ENCODE measurements at places on chromosomes 1 and 21. TPM values are rescaled to one million over a fixed set of nuclear protein-coding genes. Genes with fewer than 3 reads are reported as not detected.

DNA sequence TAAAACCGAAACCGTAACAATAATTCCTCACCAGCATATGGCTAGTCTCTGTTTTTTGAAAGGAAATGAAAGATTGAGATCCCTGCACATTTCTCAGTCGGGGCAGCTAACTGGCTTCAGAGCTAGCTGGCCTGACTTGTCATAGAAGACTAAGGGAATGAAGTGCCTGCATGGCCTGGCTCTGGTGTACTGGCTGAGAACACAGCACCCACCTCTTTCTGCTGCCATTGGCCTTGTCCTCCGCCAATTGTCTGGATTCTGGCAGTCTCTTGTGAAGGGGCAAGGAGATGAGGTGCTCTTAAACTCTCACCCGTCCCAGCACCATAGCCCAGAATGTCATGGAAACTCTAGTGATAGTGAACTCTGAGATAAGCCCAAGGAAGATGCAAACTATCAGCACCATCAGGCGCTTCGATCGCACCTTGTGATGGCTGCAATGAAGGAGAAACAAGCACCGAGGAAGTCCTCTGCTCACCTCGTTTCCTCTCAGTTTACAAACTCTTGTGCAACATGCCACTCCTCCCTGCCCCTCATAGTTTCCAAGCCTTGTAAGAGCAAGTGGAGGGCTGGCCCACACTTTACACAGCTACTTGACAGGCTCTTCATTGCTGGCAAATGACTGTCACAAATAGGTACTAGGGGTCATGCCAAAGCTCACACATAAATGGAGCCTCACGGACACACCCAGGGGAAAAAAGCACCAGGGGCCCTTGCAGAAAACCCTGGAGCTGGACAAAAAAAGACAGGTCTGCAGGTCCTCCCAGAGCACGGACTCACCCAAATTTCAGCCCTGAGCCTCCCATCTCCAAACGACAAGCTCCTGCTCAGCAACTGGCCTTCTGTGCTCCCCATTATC, 16.4 kb downstream of the INPP5B start:
- peak; percentile 13 for DNase-seq

DNA sequence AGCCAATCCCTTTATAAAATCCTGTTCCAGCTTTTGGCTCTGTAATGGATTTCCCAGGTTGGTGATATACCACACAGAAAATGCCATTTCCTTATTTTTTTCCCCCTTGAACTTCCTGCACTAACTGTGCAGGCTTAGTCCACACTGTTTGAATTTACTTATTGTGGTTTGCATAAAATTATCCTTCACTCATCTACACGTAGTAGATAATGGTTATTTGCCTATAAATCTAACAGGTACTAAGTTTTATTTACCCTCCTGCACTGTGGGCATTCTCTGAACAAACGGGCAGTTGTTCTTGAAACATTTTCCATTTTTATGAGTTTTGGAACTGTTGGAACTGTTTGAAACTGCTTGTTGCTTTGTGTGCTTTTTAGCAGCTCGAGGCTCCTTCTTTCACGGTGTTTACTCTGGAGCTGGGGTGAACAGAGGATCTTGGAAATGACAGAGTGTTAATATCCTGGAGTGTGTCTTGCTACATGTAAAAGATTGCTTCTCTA, 23.0 kb upstream of the KIFAP3 start:
- no peak for DNase-seq

GRCh38 chr1:98842241-98842640, 162.4 kb downstream of the PLPPR5 start:
- DNase-seq = no peak

DNA sequence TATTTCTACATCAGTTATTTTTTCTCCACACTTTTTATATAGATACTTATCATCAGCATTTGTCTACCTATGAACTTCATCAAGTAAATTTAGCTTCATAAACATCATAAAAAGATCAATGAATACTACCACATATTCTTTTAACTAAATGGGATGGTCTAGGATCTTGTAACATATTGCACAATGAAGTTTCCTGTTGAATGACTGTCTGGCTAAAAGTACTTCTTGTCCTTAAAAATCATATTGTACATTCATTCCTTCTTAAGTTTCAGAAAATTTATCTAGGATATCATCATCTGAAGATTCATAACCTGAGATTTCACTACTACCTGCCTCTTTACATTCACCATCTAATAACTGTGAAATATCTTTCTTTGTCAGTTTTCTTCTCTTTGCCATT, 69.0 kb downstream of the MAGI3 start:
- no peak for DNase-seq

- DNase-seq = no peak
Measured at GRCh38 chr1:3659093-3659492, 6.8 kb downstream of the TP73 start.

- no peak for DNase-seq
Measured at GRCh38 chr1:183812128-183812527, 7.2 kb downstream of the RGL1 start.

GRCh38 chr1:84995484-84996334, 1.2 kb downstream of the MCOLN2 start:
- DNase-seq = no peak

GRCh38 chr1:97826820-97827219, 94.0 kb downstream of the DPYD start:
- DNase-seq = no peak

DNA sequence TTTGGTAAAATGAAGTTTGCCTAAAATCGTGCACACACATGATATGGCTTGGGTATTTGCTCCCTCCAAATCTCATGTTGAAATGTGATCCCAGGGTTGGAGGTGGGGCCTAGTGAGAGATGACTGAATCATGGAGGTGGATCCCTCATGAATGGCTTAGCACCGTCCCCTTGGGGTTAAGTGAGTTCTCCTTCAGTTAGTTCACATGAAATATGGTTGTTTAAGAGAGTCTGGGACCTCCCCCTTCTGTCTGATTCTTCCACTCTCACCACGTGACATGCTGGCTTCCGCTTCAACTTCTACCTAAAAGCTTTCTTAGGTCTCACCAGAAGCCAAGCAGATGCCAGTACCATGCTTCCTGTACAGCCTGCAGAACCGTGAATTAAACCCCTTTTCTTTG, 58.4 kb downstream of the SIPA1L2 start:
- DNase-seq = peak; percentile 35

- no peak for DNase-seq
Measured at GRCh38 chr1:38613996-38614395, 245.6 kb downstream of the RRAGC start.

- DNase-seq = no peak
Measured at GRCh38 chr1:114831276-114831994, 23.2 kb upstream of the SYCP1 start.

DNA sequence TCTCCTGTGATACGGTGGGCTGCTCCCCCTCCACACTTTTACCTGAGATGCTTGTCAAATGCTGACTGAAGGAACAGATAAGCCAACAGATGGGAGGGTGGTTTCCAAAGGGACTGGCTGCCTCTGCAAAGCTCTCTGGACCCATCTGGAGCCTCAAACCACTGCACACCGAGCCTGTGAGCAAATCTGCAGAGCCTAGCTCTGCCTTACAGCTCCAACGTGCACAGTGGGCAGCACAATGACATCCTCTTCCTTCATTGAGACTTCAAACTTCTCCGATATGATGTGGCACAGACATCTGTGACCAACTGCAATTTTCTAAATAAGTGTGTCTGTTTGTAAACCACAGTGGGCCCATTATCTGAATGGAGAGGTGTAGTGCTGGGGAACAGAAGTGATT, 26.2 kb upstream of the KNCN start:
- DNase-seq = no peak

- no peak for DNase-seq
Measured at GRCh38 chr1:186761358-186761757, 67.4 kb upstream of the PLA2G4A start.

DNA sequence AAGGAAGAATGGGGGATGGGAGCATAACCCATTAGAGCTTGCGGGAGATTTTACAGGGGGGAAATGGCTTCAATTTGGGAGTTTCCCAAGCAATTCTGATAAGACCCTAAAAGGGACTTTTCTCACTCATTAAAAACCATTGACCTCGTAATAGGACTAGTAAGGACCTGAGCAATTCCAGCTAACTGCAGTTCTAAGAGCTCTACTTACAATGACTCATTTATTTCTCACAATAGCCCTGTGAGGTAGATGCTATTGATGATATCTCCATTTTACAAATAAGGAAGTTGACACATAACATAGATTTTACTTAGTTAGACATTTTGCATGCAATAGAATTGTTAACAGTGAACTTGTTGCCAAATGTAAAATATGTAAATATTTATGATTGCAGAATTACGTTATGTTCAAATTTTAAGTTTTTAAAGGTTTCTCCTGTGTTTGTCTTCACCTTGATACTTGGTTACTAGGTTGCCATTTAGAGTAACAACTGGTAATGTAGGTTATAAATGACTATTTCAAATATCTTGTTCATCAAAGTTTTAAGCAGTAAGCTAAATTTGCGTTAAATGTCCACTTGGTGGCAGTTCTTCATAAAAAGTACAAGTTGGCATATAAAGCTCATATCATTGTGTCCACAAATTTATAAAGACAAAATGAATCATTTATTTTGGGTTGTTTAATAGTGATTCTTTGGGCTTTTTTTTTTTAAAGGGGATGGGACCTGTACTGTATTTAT, 182.0 kb downstream of the PLA2G4A start:
- DNase-seq = peak; percentile 24

- DNase-seq = no peak
Measured at GRCh38 chr1:213393860-213394259, 342.8 kb downstream of the RPS6KC1 start.

- DNase-seq = peak; percentile 27
Measured at GRCh38 chr1:235822685-235823084, 44.0 kb downstream of the LYST start.

GRCh38 chr1:243267914-243268653, 12.2 kb downstream of the SDCCAG8 start:
- peak; percentile 96 for DNase-seq

GRCh38 chr1:85091671-85092280, 43.5 kb upstream of the MCOLN3 start:
- no peak for DNase-seq

- DNase-seq = no peak
Measured at GRCh38 chr1:95229037-95229436, 5.0 kb upstream of the RWDD3 start.

GRCh38 chr1:162074276-162075005, 5.0 kb downstream of the NOS1AP start:
- DNase-seq = no peak

GRCh38 chr1:233453433-233454200, 126.1 kb downstream of the MAP3K21 start:
- DNase-seq = no peak

GRCh38 chr1:161266202-161266601, 7.7 kb downstream of the PCP4L1 start:
- DNase-seq = no peak

GRCh38 chr1:39509360-39510009, 18.0 kb downstream of the BMP8A start:
- peak; percentile 38 for DNase-seq

- DNase-seq = no peak
Measured at GRCh38 chr1:86202552-86203340, 46.2 kb upstream of the COL24A1 start.

DNA sequence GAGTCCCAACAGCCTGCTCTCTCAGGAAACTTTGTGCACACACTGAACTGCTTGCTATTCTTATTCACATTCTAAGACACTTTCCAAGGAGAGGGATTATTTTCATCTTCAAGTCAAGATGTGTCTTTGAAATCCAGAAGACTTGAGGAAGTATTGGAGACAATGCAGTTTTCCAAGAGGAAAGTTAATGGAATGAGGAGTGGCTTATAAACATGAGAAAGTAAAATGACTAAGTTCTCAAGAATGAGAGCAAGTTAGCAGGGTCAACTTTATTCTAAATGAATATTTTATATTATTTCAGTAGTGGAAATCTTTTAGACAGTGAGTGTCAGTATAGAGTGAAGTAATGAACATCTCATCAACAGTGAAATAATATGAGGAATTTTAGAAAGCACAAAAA, 1239.3 kb downstream of the MRPL39 start:
- DNase-seq = peak; percentile 43

DNA sequence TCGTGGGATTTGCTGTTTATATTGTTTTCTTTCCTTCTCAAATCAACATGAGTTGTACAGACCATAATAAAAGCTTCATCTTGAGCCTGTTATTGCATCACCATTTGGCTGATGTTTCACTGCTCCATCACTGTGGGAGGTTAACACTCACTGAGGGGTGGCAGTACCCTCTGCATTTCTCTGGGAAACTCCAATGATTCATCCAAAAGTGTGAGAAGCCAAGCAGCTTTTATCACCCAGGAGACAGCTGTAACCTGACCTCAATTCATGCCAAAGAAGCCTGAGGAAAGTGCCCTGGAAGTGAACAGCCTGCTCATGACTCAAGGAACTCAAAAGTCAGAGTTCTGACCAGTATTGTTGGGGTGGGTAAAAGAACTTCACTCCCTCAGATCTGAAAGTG, 84.1 kb downstream of the GPR88 start:
- DNase-seq = peak; percentile 99

DNA sequence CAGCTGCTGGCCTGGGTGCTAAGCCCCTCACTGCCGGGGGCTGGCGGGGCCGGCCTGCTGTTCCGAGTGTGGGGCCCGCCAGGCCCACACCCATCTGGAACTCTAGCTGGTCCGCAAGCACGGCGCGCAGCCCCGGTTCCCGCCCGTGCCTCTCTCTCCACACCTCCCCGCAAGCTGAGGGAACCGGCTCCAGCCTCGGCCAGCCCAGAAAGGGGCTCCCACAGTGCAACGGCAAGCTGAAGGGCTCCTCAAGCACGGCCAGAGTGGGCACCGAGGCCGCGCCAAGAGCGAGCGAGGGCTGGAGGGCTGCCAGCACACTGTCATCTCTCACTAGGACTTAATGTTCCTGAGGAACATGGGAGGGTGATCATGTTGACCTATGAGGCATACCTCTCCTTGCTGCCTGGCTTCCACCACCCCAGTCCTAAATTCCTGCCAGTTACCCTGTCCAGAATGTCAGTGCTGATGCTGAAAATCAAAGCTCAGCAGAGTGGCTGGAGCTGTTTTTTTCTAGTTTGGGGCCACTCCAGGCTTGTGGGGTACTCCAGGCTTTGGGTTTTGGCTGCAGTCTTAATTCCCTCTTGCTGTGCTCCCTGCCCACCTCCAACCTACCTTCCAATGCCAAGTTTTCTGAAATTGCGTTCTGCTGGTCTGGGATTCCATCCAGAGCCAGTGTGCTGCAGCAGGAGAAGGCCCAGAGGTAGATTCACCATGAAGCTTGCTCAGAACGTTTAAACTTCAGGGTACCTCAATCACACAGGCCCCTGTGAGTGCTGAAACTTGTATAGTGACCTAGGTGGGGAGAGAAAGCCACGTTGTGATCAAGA, 44.2 kb upstream of the LPGAT1 start:
- DNase-seq = no peak

GRCh38 chr21:39518055-39518846, 66.5 kb downstream of the SH3BGR start:
- DNase-seq = peak; percentile 32

- no peak for DNase-seq
Measured at GRCh38 chr1:228778026-228778425, 42.7 kb downstream of the RHOU start.

GRCh38 chr1:38746402-38746935, 113.1 kb downstream of the RRAGC start:
- DNase-seq = no peak

The OTUD3 gene
- polyA plus RNA-seq = 3.1 TPM

The TRIM17 gene
- 0.39 TPM for polyA plus RNA-seq

The ESPN gene
- polyA plus RNA-seq = 0.02 TPM

The HENMT1 gene
- polyA plus RNA-seq = 0.43 TPM

The RNF207 gene
- polyA plus RNA-seq = 17.2 TPM

The GJB3 gene
- polyA plus RNA-seq = not detected

The RSPH1 gene
- polyA plus RNA-seq = not detected

The CD52 gene
- 1.6 TPM for polyA plus RNA-seq

The DAB1 gene
- 0.41 TPM for polyA plus RNA-seq

The KLF17 gene
- 0.14 TPM for polyA plus RNA-seq

The KRTAP13-2 gene
- not detected for polyA plus RNA-seq

The CRYAA gene
- not detected for polyA plus RNA-seq

The KRTAP11-1 gene
- polyA plus RNA-seq = not detected

The PLA2G2A gene
- polyA plus RNA-seq = not detected

The SHISA4 gene
- 47.8 TPM for polyA plus RNA-seq

The LCE1E gene
- not detected for polyA plus RNA-seq

Data from IMR-90 (cell line).